AG08395 (cell line): ENCODE measurements at places on chromosomes 13 and 19.

- peak; percentile 98 for DNase-seq
Observed at GRCh38 chr19:1725100-1726064, 27.9 kb upstream of the ONECUT3 start.

- DNase-seq, result no peak
Observed at GRCh38 chr19:16363133-16363851, 38.7 kb downstream of the KLF2 start.

DNA sequence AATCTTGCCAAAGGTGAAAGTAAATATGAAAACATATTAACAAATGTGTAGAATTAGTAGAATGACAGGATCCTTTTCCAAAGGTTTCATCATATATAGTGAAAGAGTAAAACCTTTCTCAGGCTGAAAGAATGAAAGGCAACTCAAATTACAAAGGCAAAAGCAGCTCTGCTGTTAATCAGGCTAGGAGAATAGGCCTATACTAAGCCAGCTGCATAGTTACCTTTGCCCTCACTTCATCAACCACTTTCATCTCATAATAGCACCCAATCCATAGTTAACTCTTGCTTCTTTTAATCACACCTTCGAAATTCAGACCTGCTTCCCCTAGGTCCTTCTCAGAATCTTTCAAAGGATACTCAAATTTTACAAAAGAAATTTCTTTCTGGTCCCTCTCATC, 1167.6 kb upstream of the ATXN8OS start:
- no peak for DNase-seq

- no peak for DNase-seq
Observed at GRCh38 chr13:59452189-59452890, 711.4 kb downstream of the DIAPH3 start.

DNA sequence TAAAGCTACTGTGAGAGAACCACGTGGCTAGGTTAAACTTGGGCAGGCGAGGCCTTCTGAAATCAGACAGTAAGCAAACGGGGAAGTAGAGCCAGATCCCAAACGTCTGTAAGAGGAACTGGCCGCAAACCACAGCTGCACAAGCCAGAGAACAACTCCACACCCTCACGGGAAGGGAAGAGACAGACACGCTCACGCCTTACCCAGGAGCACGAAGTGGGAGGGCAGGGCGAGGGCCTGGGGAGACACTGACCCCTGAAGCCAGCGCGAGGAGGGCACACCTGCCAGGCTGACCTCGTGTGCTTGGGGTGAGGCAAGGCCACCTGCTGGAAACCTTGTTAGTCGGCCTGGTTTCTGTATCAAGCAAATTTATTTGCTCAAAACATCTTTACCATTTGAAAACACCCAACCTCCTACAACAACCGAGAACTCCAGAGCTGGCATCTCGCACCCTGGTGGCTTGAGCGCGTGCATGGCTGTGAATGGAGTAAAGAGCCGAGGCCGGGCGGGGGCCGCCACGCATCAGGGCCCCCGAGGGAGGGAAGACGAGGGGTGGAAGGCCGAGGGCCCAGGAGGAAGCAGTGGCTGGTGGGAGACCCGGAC, 7.3 kb downstream of the POLR2E start:
- no peak for DNase-seq

DNA sequence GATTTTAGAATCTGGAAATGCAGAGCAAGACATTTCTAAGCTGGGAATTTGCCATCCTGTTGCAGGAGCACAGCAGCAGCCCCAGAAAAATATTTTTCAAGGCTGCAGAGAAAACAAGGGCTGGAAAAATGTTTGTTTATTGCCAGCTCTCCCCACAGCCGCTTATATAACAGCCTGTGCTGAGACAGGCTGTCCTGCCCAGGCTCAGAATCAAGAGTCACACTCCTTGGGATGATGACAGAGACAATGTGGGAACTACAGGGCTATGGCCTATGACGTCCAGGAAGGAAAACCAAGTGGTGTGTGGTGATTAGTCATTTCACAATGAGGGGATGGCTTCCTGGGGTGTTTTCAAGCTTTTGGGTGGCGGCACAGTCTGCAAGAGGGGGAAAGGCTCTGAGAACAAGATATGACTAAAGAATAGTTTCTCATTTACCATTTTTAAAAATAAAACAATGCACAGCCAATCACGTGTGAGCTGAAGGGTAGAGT, 136.3 kb upstream of the SERP2 start:
- peak; percentile 94 for DNase-seq

- no peak for DNase-seq
Observed at GRCh38 chr13:96481482-96481881, 391.6 kb downstream of the HS6ST3 start.
